SK-MEL-5 (cell line): ENCODE measurements at places on chromosomes 4 and X.

DNA sequence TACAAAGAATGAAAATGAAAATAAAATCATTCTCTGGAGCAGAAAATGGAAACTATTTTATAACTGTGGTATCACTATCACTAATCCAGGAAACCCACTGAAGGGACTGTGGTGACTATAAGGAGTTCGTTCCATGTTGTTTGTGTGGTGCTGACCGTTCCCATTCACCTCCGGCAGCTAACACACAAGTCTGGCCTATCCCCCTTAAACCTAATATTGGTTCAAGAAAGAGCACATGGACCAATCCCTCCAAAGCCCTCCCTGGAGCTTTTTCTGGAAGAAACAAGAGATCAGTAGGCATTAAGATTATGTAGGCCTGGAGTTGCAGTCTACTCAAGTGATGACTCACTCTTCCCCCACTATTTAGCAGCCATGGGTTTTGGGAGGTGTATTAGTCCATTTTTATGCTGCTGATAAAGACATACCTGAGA, 25.9 kb upstream of the FAM241A start:
- no peak for DNase-seq

DNA sequence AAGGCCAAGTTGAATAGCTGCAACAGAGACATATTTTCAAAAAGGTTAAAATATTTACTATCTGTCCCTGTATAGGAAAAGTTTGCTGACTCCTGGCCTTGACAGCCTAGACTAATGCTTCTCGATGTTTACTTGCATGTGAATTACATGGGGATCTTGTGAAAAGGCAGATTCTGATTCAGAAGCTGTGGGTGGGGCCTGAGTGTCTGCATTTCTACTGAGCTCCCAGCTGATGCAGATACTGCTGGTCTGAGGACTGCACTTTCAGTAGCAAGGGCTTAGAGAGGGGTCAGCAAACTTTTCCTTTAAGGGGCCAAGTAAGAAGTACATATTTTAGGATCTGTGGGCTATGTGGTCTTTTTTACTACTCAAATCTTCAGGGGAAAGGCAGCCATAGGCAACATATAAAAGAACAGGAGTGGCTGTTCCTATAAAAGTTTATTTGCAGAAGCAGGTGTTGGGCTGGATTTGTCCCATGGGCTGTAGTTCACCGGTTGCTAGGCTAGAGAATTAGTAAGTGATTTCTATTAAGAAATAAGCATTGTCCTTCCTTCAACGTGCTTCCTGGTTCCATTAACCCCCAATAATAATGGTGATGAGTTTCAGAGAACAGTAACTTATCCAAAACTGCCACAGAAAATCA, 97.2 kb upstream of the PDE5A start:
- DNase-seq = no peak

- no peak for DNase-seq
These were observed 52.2 kb downstream of the HTT-AS start for GRCh38 chr4:3022112-3022511.

DNA sequence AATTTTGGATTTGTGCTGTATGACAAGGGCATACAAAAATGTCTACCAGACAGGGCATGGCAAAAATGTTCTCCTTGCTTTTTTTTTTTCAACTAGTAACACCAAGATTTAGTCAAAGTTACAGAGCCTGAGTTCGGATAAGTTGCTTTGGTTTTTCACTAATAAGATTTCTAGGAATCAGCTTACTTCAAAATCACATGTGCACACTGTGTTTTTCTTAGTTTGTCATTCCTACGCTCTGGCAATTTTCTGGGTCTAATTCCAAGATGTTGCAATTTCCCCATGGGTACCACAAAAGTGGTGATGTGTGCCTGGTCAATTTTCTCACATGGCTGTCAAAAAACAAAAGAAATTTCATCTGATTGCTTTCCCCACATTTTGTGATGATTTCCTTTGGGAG, 6.3 kb downstream of the C1QTNF7 start:
- DNase-seq = no peak

GRCh38 chr4:15935504-15936402, 2.8 kb downstream of the FGFBP1 start:
- DNase-seq = no peak

DNA sequence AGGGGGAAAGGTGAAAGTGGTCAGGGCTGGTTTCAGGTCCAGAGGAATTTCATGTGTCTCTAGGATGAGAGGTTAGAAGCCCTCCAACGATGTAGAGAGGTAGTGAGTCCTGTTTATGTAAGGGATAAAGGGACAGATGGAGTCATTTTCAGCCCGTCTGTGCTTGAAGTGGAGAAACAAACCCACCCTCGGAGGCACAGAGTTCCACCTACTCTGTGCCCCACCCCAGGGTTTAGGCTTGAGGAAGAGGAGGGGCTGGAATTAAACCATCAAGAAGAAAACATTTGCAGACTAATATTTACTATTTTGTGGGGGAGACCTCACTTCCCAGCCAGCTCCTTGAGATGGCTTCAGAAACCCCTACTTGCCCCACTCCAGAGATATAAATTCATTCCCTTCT, 868 bp upstream of the GNL3L start:
- no peak for DNase-seq

DNA sequence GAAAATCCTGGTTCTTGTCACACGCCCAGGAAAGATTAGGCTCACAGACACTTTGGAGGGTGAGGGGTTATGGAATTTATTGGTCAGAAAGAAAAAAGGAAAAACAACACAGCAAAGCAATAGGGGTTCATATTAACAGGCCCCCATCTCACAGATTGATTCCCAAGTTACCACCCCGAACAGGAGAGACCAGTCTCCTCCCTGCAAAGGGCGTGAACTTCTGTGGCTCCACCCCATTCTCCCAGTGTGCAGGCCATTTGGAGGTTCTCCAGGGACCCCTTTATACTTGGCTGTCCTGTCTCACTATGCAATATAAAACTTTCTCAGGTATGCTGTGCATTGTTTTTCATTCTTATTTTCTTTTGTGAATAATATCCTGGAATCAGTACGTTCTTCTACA, 7.4 kb downstream of the FGF2 start:
- DNase-seq = no peak

- DNase-seq = no peak
These were observed 16.5 kb downstream of the RXFP1 start for GRCh38 chr4:158538176-158538575.

DNA sequence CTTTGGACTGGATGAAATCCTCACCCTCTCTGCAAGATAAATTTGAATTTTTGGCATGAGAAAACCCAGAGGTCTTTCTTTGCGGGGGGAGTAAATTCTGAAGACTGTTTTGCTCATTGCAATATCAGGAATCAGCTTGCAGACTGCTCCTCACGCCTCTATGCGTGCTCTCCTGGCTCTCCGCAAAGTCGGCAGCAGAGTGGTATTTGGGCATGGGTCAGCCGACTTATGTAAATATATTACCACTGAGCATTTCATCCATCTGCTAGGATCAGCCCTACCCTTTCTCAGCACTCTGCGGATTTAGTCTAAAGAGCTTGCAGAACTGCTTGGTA, 288.0 kb downstream of the ASMT start:
- DNase-seq = no peak

GRCh38 chr4:52511825-52512224, 147.3 kb downstream of the USP46 start:
- no peak for DNase-seq
